ENCODE measurements at places on chromosomes 12 and 14.
A peak's percentile ranks its signal among the peaks of the same experiment; 100 is the strongest.

DNA sequence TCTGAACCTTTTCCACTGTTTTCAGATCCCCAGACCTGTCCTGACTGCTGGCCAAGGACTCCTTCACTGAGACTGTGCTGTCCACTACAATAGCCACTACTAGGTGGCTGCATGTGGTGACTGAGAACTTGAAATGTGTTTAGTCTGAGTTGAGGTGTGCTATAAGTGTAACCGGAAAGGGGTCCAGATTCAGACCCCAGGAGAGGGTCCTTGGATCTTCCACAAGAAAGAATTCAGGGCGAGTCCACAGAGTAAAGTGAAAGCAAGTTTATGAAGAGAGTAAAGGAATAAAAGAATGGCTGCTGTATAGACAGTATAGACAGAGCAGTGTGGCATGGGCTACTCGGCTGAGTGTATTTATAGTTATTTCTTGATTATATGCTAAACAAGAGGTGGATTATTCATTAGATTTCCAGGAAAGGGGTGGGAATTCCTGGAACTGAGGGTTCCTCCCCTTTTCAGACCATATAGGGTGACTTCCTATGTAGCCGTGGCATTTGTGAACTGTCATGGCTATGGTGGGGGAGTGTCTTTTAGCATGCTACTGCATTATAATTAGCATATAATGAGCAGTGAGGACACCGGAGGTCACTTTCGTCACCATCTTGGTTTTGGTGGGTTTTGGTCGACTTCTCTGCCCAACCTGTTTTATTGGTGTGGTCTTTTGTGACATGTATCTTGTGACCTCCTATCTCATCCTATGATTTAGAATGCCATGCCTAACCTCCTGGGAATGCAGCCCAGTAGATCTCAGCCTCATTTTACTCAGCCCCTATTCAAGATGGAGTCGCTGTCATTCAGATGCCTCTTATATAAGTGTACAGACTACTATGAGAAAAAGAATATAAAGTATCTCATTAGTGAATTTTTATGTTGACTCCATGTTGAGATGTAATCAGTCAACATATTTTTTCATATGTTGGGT is 70.0 kb upstream of the SRSF5 start:
- DNase-seq = no peak

DNA sequence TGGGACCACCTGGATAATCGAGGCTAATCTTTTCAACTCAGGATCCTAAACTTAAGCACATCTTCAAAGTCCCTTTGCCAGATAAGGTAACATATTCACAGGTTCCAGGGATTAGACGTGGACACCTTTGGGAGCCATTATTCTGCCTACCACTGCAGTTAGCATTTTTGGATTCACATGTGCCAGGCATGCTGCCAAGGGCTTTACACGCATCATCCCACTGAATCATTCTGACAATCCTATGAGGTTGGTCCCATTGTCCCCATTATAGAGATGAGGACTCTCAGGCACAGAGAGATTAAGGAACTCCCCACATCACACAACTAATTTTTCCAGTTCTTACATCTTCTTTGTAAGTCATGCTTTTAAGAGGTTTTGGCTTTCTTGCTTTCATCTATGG is 34.5 kb downstream of the RTN1 start:
- no peak for DNase-seq

GRCh38 chr12:11174022-11174421 is 3.0 kb downstream of the SMIM10L1 start:
- no peak for DNase-seq

GRCh38 chr12:62919838-62920237 is 15.1 kb downstream of the PPM1H start:
- DNase-seq = no peak

GRCh38 chr12:4855121-4855924 is 54.4 kb upstream of the KCNA1 start:
- DNase-seq = peak; percentile 72

- no peak for DNase-seq
Observed at GRCh38 chr12:538731-539539, 79.2 kb downstream of the B4GALNT3 start.

DNA sequence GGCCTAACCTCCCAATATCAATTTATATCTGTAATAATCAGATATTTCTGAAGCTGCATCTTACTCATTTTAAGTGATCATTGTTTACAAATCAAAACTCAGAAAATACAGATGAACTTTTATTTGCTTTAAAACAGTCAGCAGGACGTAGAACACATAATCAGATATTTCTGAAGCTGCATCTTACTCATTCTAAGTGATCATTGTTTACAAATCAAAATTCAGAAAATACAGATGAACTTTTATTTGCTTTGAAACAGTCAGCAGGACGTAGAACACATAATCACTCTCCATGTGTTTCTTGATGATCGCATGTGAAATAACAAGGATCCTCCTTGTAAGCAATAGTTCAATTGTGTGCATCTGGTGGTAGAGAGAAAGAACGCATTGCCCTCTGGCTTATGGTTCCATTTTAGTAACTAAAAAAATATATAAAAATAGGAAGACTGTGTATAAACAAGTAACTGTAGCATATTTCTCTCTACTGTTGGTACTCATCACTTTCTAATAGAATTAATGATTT is 15.0 kb upstream of the TMTC2 start:
- DNase-seq = no peak

Measured in right renal pelvis (tissue), 4 donors.